ENCODE measurements at places on chromosomes 16 and 17.

- no peak for DNase-seq
Measured at GRCh38 chr16:80723091-80723490, 81.3 kb downstream of the CDYL2 start.

DNA sequence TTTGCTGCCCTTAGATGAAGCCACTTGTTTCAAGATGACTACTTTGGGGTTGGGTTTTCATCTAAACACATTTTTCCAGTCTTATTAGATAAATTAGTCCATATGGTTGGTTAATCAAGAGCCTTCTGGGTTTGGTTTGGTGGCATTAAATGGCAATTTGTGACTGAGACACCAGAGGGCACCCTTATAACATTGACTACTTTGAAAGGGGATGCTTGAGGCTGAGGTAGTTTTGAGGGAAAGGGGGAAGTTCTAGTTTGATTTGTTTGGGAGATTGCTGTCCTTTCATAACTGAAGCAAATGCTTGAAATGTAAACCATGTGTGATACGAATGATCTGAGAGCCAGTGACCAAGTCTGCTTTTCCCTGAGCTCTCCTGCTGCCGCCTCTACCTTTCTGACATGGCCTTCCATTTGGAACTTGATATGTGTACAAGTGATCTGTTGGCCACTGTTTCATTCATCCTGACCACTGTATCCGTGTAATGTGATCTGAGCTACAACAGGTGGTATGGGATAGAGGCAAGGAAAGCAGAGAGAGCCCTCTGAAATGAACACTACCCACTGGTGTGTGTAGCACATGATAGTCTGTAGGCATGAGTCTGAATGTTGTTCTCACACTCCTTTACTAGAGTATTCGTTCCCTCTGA, 5.8 kb upstream of the RARA start:
- peak; percentile 79 for DNase-seq

- no peak for DNase-seq
Measured at GRCh38 chr16:74807052-74807646, 32.5 kb upstream of the FA2H start.

DNA sequence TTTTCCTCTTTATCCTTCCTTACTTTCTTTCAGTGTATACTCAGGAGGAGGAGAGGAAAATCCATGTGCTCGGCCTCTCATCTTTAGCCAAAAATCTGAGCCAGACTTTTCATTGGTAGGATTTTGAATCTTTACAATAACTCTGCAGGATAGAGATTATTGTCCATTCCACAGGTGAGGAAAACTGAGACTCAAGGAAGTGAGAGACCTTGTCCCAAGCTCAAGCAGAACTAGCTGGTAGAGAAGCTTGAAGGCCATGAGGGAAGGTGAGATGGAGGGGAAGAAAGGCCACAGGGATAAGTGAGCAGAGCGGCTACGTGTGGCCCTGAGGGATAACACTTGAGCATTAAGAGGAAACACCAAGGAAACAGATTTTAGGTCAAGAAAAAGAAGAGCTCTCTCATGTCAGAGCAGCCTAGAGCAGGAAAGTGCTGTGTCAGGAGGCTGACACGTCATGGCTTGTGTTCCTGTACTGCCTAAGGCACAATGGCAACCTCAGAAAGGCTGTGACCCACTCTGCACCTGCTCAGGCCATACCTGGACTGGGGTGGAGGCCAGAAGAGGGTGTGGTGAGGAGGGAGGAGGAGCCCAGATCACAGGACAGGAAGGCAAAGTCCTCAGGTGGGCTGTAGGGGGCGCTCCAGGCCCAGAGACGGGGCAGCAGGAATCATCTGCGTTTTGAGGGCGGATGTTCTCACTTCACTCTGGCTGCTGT, 11.9 kb downstream of the MT4 start:
- DNase-seq = peak; percentile 9

- no peak for DNase-seq
Measured at GRCh38 chr16:67653128-67653788, 6.8 kb downstream of the ACD start.

- no peak for DNase-seq
Measured at GRCh38 chr17:67833946-67834631, 8.8 kb downstream of the BPTF start.

GRCh38 chr16:87076950-87077749, 240.0 kb downstream of the C16orf95 start:
- DNase-seq = no peak

All from muscle of back (tissue), 13 donors.